Esophagus squamous epithelium (tissue), 5 donors: ENCODE measurements at places on chromosomes 16 and 17.

DNA sequence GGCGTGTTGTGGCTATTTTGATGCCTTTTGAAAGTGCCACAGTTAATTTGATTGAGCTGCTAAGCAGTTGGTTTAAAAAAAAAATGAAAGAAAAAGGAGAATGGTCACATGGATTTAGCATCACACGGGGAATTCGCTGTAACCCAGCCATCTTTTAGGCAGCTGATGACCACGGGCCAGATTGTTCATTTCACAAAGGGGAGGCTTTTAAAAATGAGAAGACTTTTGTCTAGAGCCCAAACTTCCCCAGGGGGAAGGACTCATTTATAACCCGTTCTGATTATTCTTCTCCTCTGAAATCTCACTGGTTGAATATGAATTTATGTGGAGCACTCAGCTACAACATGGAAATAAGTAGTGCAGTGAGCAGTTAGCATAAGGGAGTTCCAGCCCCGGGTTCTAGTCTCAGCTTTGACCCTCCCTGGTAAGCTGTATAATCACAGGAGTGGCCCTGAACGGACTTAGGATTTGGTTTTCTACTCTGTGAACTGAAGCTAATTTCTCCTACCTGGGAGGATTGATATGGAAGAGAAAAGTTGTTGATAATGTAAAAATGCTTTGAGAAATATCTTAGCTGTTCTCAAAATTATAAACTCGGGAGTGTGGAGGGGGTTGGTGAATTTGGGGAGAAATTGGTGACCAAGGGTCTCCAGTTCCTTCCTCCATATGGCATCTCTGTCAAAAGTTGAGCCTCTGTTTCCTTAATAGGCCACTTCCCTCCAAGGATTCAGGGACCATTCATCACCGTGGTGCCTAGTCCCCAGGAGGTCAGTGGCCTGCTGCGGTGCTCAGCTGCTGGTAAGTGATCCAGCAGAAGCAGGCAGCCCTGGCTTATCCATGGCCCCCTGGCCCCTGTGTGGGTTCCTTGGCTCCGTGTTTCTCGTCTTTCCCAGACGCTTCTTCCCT, 76.4 kb upstream of the TBX2 start:
- no peak for DNase-seq

DNA sequence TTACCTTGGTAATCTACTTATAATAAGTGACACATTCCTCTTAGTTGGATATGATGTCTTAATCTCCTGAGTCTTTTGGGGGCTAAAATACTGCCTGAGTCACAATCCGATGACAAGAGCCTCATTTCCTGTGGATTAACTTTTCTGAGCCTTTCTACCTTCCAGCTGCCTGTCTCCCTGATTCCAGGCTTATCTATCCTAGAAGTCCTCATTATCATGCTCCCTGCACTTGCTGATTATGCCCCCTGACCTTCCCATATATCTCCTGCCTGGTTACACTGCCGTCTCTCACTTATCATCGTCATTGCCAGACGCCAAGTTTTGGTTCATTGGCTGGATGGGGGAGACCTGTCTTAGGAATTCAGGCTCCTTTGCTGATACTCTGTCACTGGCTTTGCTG, 727.4 kb upstream of the CA10 start:
- no peak for DNase-seq

GRCh38 chr16:18841833-18842525, 40.6 kb upstream of the ARL6IP1 start:
- DNase-seq: no peak

GRCh38 chr17:45923511-45924268, 29.3 kb downstream of the MAPT start:
- DNase-seq: no peak

DNA sequence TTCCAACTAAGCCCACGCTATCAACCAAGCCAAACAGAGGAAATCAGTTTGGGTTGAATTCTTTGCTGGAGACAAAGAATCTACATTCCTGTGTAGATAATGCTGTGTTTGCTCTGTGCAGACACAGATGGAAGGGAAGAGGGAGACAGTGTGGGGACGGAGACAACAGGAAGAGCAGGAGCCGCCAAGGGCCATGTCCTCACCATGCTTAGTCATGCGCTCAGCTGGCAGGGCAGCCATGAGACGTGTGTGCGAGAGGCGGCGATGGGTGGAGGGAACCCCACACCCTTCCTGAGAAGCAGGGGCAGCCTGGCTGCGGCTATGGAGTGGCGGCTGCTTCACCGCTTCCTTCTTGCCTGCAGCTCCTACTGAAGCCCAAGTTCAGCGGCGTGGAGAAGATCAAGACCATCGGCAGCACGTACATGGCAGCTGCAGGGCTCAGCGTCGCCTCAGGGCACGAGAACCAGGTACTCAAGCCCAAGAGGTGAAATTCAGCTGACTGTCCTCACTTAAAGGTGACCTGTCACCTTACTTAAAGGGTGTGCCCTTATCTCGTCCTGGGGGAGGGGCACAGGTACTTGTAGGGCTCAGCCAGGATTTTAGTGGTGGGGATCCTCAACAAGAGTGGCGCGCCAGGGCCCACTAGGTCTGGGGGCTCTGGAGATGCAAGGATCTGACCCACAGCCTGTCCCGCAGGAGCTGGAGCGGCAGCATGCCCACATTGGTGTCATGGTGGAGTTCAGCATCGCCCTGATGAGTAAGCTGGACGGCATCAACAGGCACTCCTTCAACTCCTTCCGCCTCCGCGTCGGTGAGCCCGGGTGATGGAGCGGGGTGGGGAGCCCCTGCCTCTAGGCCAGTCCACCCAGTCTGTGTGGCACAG, 47.5 kb downstream of the ADCY7 start:
- no peak for DNase-seq

DNA sequence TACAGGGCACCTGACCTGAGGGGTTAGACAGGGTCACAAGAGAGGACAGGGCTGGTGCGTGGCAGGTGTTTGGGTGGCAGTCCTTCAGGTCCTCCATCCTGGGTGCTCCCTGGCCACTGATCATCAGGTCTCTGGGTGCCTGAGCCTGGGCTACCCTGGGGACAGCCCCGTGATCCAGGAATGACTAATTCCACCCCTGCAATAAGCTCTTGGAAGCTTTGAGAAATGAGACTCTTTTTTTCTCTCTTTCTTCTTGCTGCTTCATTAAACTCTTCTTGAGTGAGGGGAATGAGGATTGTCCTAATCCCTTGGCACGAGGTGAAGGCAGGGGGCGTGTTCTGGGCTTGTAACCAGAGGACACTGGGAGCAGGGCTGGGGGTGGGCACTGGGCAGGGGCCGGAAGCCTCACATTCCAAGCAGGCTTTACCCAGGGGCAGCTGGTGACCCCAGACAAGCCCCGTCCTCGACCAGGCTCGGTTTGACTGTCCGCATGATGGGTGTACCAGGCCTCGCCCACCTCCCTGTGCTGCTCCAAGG, 21.4 kb upstream of the SPNS2 start:
- no peak for DNase-seq
